ENCODE measurements at places on chromosomes 5 and 9.

- no peak for DNase-seq
Observed at GRCh38 chr5:64074533-64074932, 91.1 kb upstream of the RNF180 start.

DNA sequence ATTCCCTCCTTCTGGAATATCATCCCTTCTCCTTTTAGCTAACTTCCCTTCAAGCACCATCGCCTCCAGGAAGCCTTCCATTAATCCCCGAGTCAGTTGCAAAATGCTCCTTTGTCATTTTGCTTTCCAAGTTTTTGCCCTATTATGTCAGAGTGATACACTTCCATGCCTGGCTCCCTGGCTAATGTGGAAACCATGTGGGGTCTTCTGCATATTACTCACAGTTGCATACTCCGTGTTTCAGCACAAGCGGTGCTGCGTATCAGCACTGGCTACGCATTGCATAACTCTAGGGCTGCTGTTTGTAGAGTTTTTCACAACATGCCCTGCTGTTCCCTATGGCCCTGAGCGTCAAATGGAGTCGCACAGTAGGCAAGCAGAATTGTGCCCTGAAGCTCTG lies 1.9 kb downstream of the TEX53 start:
- peak; percentile 75 for DNase-seq

- peak; percentile 70 for DNase-seq
Observed at GRCh38 chr5:151745071-151745705, 13.2 kb downstream of the ATOX1 start.

DNA sequence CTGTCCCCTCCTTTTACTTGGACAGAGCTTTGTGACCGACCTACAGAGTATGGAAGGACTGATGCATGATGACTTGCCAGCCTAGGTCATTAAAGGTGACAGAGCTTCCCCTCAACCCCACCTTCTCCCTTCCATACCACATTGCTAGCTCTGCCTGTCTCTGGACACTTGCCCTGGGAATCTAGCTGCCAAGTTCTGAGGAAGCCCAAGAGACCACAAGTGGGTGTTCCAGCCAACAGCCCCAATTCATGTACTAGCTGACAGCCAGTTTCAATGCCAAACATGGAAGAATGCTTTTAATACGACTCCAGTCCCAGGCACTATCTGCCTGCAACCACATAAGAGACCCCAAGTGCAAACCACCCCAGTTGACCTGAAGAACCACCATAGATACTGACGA lies 477.1 kb downstream of the SPOCK1 start:
- no peak for DNase-seq

DNA sequence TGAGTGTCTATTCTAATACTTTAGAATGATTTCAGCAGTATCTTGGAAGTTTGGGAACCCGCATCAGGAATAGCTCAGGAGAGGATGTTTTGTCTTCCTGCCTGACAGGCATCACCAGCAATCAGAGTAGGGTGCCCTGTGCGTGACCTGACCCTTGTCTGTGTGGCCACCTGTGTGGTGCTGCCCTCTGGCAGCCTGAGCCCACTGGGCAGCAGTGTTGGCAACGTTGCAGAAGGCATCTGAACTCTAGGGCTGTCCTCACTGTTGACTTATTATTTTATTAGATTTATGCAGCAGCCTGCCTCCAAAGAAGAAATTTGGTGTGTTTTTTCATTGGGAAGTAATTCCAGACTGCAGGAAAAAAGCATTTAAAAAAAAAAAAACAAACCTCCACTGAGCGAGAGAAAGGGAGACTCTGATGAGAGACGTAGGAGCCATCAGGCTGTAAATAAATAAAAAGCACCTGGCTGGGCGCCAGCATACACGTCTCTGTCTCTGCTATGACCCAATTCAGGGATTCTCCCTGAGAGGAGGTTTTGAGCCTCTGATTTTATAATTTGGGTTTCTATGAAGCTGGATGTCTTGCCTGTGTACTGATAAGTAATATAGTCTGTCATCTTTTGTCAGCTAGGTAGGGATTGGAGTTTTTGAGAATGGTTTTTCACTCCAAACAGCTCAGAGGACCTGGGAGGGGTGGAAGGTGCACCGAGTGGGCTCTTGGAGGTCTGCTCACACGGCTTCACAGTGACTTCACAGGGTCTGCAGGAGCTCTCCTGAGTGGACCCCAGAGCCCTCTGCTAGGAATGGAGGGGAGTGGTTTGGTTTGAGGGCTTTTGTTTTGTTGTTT lies 49.0 kb downstream of the FAM78A start:
- DNase-seq = no peak

DNA sequence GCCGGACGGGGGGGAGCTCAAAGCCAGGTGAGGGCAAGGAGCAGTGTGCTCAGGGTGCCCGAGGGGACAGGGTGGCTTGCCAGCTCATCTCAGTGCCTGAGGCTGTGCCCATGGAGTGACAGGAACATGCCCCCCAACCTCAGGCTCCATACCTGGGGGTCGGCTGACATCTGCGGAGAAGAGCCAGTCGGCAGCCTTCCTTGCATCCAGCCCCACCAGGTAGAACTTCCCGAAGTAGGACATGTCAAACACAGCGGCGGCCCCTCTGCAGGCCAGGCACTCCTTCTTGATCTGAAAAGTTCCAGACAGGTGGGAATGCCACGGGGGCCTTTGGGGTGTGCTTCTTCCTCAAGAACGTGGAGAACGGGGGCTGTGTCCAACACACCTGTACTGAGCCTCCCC lies 42.1 kb downstream of the SARDH start:
- no peak for DNase-seq

- peak; percentile 37 for DNase-seq
Observed at GRCh38 chr9:135908754-135909204, 1.4 kb upstream of the CAMSAP1 start.

DNA sequence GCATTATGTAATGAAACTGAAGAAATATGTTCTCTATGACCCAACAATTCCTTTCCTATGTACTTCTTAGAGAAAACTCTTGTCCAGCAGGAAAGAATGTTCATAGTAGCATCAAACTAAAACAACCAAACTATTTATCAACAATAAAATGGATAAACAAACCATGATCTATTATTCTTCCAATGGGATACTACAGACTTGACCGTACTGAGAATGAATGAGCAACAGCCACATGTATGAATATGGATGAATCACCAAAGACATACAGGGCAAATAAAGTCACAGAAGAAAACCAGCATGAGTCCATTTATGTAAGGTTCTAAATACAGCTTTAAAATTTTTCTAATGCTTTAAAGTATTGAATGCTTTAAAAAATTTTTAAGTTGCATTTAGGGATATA lies 73.6 kb upstream of the SUSD1 start:
- no peak for DNase-seq

DNA sequence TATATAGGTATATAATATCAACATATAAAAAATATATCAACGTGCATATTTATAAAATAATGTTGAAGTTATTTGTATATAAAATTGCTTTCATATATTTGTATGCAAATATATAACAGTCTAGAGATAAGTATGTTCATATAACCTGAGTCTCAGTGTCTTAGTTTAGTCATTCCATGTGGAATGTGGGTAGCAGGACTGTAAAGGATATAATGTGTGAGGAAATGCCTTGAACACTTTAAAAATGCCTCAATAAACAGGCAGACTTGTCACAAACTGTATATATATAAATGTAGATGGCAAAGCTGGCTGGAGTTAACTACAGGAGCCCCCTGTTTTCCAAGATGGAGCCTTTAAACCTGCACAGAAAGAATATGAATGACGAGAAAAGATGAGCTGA lies 48.4 kb downstream of the CCDC125 start:
- no peak for DNase-seq

DNA sequence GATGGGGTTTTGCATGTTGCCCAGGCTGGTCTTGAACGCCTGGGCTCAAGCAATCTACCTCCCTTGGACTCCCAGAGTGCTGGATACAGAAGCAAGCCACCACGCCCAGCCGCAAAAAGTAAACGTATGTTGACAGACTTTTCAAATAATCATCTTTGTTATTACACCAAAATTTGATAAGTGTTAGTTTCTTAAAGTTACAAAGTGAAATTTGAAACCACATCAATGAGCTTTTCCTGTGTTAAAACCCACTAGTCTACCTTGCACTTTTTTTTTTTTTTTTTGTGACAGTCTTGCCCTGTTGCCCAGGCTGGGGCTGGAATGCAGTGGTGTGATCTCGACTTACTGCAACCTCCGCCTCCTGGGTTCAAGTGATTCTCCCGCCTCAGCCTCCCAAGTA lies 29.9 kb downstream of the SPACA9 start:
- no peak for DNase-seq

- no peak for DNase-seq
Observed at GRCh38 chr5:112126982-112127381, 292.1 kb downstream of the EPB41L4A start.

- no peak for DNase-seq
Observed at GRCh38 chr5:55601204-55601618, 66.4 kb upstream of the PLPP1 start.

DNA sequence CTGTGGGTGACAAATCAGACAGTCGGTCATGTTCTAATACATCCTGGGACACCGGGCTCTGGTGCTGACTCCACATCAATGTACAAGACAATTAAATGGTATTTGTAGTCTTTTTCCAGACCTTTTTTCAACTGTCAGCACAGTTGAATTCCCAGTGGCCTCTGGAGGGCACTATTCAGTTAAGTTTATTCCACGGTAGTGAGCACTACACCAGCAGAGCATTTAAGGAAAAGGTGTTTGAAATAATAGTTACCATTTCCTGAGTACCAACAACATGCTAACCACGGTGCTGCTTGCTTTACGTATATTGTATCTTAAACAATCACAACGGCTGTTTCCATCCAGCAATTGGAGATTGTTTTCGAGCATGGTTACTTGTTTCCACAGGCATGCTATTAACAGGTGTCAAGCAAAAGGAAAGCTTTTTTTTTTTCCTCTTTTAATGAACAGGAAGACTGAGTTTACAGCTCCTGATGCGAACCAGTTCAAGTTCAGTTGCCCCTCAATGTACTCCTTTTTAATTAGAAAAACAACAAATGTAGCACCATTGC lies 186.7 kb downstream of the PDZD2 start:
- DNase-seq = peak; percentile 56

- DNase-seq = no peak
Observed at GRCh38 chr9:34205102-34205501, 26.3 kb downstream of the UBAP1 start.

DNA sequence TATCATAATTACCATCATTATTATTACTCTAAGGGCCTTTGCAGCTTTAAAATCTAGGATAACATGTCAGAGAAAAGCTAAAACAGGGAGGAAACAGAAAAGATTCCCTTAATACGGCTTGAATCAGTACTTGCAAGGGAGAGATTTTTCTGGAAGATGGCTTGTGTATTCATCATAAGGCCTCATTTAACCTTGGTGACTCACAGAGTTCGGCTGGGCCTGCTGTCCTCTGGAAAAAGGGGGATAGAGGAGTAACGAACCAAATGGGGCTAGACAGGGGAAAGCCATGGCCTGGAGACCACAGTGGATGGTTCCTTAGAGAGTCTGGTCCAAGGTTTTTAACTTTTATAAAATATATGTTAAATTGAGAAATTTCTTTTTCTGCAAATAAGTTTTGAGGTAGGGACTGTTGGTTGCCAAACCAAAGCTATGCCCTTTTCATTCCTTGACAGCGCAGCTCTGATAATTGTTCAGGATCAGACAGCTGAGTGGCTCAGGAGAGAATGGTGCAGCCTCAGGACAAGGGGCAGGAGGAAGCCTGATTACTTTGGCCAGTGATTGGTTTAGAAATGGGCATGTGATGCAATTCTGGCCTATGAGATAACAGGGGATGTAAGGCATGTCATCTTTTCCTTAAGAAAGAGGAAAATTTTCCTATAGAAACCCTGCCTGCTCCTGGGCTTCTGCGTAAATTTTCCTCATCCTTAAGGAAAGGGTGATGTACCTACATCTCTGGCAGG lies 25.6 kb upstream of the GSN start:
- DNase-seq = no peak

GRCh38 chr5:169827769-169828168 lies 152.5 kb downstream of the INSYN2B start:
- no peak for DNase-seq
